Fibroblast of skin of right quadriceps (primary cell): ENCODE measurements at places on chromosomes 7 and 10.

- no peak for DNase-seq
Observed at GRCh38 chr10:118734475-118734874, 20.3 kb downstream of the CACUL1 start.

GRCh38 chr10:69553328-69553727 lies 19.9 kb downstream of the NEUROG3 start:
- no peak for DNase-seq

DNA sequence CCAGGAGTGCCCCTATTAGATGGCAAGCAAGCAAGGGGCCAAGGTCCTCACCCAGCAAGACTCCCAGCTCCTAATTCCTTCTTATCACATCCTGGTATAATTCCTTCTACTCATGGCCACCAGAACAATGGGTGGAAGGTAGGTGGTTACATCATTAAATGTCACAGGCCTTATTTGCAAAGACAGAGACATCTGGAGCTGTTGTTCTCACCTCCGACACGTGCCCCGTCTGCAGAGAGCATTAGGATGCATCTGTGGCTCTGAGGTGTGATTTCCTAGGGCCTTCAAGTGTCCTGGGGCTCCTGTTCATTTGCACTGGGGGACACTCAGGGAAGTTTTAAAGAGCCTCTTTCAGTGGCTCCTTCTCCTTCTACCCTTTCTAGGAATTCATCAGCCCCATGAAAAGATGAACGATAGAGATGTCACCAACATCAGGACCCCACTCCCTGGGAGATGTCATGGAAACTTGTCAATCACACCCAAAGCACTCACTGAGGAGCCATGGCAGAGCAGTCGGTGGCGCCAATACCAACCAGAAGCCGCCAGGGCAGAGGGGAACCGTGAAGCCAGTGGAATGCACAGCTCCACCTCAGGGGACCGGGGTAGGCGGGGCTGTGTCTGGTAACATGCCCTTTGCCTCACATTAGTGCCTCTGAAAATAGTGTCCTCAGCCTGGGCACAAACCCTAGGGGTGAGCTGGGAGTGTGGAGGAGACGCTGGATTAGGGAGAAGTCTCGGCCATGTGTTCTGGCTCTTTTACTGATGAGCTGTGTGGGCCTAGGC lies 2.9 kb upstream of the ATP6V0E2 start:
- DNase-seq, result no peak

- DNase-seq, result no peak
Observed at GRCh38 chr7:16265863-16266458, 155.4 kb downstream of the CRPPA start.

DNA sequence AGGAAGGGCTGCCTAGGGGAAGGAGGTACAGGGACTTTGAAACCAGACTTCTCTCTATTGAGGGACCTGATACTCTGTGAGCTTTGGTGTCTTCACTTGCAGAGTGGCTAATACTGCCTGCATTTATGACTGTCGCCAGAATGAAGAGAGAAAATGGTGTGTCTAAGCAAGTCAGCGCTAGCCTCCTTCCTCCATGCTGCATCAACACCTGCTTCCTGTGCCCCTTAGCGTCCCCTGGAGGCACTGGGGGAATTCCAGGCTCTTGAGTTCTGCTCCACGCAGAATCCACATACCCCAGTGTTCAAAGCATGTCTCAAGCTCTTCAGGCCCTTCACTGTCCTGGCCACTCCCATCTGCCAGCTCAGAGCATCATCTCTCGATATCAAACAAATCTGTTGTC lies 140.5 kb downstream of the PKD1L1 start:
- no peak for DNase-seq

DNA sequence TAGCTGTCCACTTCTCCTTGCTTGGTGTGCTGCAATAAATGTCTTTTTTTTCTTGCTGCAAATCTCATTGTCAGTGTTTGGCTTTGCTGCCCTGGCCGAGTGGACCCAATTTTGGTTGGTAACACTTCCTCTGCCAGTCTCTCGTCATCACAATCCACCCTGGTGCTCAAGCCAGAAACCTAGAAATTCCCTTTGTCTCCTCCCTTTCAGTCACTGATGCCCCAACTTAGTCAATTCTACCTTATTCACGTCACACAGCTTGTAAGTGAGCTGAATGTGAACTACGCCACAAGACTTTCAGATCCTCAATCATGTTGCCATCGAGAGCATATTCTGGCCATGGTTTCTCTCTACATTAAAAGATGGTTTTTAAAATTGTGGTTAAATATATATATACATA lies 13.0 kb upstream of the FRA10AC1 start:
- no peak for DNase-seq

DNA sequence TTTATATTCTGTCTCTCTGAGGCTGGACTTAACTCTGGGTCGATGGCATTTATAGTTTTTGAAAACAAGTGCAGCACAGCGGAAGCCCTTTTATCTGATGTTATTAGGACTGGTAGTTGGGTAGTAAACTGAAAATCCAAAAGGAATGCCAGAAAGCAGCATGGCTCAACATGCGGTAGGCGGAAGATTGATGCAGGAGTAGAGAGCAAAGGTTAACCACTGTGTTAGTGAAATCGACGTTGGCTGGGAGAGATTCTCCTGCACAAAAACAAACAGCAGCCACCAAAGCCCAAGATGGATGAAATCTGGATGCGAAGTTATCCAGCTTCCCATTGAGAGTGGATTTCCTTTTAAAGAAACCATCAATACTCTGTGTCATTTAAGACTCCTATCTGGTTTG lies 54.5 kb upstream of the EMX2 start:
- DNase-seq, result no peak

DNA sequence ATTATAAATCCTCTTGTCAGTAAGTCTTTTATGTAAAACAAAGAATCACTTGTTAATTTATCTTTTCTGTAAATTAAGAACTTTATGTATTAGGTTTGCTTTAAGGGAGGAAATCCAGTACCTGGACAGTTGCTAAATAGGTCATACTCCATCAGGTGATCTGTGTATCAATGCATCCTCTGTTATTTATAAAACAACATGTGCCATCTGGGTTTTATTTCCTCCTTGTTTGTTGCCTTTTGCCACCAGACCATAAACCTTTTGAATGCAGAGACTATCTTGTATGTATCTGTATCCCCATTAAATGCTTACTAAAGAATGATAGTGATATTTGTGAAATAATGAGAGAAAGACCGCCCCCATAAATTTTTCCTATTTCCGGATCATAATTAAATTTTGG lies 70.0 kb downstream of the SLC35B4 start:
- no peak for DNase-seq

GRCh38 chr7:127632276-127632910 lies 14.5 kb upstream of the PAX4 start:
- DNase-seq, result peak; percentile 87

DNA sequence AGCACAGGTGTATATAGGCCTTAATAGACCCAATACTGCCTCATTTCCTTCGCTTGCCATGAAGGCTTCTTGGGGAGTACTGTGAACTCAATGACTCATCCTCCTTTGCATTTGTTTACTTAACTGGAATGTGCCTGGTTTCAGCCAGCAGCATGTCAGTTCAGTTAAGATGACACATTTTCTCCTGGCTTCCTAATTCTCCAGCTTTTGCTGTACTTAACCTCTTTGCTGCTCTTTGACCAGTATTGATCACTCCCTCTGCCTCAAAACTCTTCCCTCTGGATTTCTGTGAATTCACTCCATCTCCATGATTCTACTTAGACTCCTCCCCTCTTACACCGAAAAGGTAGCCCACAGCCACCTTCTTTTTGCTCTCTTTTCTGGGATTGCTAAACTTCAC lies 135.7 kb downstream of the MAGI2 start:
- peak; percentile 85 for DNase-seq

GRCh38 chr10:8227246-8227645 lies 172.8 kb downstream of the GATA3 start:
- DNase-seq, result no peak

GRCh38 chr7:100449190-100449795 lies 13.0 kb upstream of the PPP1R35 start:
- DNase-seq, result no peak

- DNase-seq, result peak; percentile 32
Observed at GRCh38 chr7:111532625-111533024, 29.7 kb downstream of the IMMP2L start.

DNA sequence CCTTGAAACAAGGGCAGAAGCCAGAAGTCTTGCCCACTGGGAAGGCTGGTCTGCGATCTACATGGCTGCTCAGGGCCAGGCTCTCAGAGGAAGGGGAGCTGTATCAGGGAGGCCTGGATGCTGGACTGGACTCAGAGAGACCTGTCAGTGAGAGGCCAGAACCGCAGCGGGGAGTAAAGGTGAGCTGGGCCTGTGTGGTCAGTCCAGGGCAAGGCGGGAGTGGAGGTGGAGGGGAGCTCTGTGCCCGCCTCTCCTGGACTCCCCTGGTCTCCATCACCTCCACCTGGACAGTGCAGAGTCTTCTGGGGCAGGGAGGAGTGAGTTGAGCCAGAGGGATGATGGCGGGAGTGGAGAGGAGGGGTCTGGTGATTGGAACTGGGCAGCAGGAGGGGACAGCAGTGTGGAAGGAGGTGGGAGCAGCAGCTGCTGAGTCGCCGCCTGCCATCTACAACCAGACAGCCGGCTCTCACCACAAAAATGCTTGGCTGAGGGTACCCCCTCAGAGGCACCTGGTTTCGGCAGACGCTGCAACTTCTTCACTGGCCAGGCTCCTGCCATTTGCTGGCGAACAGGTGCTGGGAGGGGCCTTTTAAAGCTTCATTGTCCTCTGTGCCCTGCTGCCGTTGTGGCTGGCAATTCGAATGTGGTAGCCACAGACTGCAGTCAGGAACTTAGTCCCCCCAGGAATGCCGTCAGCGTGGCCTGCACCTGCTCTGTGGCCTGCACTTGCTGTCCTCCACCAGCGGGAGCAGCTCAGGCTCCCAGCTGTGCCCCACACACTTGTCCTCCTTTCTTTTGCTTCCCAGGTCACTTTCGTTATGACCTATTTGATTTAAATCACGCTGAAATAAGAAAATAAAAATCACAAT lies 3.5 kb downstream of the RASSF4 start:
- no peak for DNase-seq

- no peak for DNase-seq
Observed at GRCh38 chr10:79229071-79229541, 118.2 kb upstream of the PPIF start.

GRCh38 chr10:73368238-73368637 lies 9.6 kb upstream of the CFAP70 start:
- no peak for DNase-seq

DNA sequence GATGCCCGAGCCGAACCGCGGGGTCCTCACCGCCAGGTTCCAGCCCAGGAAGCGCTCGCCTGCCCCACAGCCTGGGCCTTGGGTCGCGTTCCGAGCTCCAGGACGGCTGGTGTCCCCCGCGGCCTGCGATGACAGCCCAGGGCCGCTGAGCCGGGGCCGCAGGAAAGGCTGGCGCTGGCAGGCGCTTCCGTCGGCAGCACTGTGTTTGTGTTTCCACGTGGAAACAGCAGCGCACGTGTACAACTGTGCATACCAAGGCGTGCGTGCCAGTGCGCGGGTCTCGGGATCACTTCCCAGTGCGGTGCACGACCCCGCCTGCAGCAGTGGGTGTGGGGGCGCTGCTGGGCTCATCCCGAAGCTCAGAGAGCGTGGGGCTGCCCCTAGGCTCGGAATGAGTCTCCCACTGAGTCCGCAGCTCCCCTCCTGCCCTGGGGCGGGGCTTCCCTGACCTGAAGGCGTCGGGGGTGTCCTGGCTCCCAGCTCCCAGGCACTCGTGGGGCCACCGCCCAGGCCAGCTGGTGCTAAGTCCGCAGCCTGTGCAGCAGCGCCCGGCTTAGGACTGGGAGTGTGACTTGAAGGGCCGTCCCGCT lies 17.2 kb downstream of the AP5Z1 start:
- peak; percentile 27 for DNase-seq

GRCh38 chr7:117262546-117262945 lies 60.3 kb downstream of the WNT2 start:
- DNase-seq, result no peak

GRCh38 chr10:131573707-131574106 lies 262.2 kb upstream of the TCERG1L start:
- no peak for DNase-seq

DNA sequence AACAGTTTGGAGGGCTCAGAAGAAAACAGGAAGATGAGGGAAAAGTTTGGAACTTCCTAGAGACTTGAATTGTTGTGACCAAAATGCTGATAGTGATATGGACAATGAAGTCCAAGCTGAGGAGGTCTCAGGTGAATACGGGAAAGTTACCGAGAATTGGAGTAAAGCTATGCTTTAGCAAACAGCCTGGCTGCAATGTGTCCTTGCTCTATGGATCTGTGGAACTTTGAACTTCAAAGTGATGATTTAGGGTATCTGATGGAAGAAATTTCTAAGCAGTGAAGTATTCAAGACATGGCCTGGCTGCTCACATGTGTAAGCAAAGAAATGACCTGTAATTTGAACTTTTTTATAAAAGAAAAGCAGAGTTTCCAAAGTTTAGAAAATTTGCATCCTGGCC lies 240.2 kb upstream of the KLF14 start:
- DNase-seq, result no peak

DNA sequence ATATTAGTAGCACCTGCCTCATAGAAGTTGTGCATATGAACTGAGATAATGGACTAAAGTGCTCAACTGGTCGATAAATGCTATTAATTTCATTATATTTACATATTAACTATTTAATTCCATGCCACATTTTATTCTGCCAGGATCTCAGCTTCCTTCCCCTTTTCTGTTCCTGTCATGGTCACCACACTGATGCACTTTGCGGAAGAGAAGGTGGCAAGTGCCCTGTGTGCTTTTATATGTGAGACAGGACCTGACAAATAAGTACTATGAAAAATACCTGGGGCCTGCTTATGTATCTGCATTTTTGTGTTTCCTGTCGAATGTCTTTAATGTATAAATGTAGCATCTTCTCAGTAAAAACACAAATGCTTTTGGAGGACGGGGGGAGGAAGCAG lies 12.2 kb downstream of the ATP6V0E2 start:
- no peak for DNase-seq

DNA sequence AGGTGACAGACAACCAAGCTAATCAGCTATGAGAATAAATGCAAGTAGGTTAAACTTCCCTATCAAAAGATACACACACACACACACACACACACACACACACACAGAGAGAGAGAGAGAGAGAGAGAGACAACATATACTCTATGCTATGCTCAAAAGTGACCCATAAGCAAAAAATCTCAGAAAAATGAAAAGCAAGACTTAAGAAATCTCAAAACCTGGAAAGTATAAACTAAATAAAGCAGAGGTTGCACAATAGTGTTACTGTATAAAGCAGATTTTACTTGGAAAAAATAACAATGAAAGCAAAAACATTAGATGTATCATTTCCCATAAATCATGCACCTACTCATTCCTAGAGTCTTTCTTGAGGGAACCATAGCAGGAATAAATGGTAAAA lies 221.5 kb downstream of the INHBA start:
- DNase-seq, result peak; percentile 26

DNA sequence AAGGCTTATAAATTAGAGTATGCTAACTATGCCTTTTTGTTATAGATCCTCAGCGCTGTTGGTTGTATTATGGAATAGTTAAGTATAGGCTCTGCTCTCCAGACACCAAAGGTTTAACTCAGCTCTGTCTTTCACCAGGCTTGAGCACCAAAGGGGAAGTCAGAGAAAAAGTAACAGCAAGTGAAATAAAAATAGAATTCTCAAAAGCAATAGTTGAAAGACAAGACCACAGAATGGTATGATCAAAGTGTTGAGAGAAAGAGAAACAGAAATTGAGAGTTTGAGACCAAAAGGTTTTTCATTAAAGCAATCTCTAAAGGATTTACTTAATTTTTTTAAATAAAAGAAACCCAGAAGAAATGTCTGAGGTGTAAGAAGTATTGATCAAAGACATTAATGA lies 529.8 kb upstream of the C7orf33 start:
- DNase-seq, result no peak

- peak; percentile 40 for DNase-seq
Observed at GRCh38 chr7:69739931-69740431, 141.7 kb downstream of the AUTS2 start.

- no peak for DNase-seq
Observed at GRCh38 chr10:69902835-69903535, 101.3 kb downstream of the COL13A1 start.

GRCh38 chr7:29194594-29195427 lies at the start of gene CHN2:
Gene CHN2, plus strand, starts transcription at chr7:29194775.
- DNase-seq, result peak; percentile 20
